Kidney epithelial cell (primary cell): ENCODE measurements at places on chromosomes 4 and X. TPM values are rescaled to one million over a fixed set of nuclear protein-coding genes. Genes with fewer than 3 reads are reported as not detected.

Gene ADH1A
- not detected in 2 replicates for total RNA-seq

Gene RNF128
- 0.33 and 1.8 TPM in 2 replicates for total RNA-seq

Gene GATA1
- not detected in 2 replicates for total RNA-seq

Gene ANK2
- 35.5 and 46.0 TPM in 2 replicates for total RNA-seq

Gene PLXNB3
- total RNA-seq: 3.6 and 9.1 TPM in 2 replicates

Gene ADRA2C
- 1.0 and 2.8 TPM in 2 replicates for total RNA-seq

Gene AKAP14
- not detected in 2 replicates for total RNA-seq

Gene AFP
- not detected in 2 replicates for total RNA-seq

Gene SERPINA7
- not detected in 2 replicates for total RNA-seq
